ENCODE measurements at places on chromosomes 11 and 22. TPM values are rescaled to one million over a fixed set of nuclear protein-coding genes. Genes with fewer than 3 reads are reported as not detected.

TBC1D10A gene
- 26.9 TPM for total RNA-seq

SLC16A8 gene
- total RNA-seq: 0.50 TPM

C11orf91 gene
- not detected for total RNA-seq

ACTN3 gene
- not detected for total RNA-seq

ADAMTS8 gene
- total RNA-seq: 1.0 TPM

CFAP68 gene
- 12.7 TPM for total RNA-seq

SPI1 gene
- total RNA-seq: not detected

IGLL1 gene
- not detected for total RNA-seq

CD248 gene
- total RNA-seq: 109 TPM

GPR137 gene
- total RNA-seq: 64.8 TPM

SREBF2 gene
- total RNA-seq: 106 TPM

CRYBA4 gene
- not detected for total RNA-seq

CABP4 gene
- not detected for total RNA-seq

KCNJ11 gene
- not detected for total RNA-seq

ZP1 gene
- 0.49 TPM for total RNA-seq

MRGPRX3 gene
- total RNA-seq: not detected

MRGPRE gene
- not detected for total RNA-seq

NLRP10 gene
- 0.70 TPM for total RNA-seq

IGSF22 gene
- not detected for total RNA-seq

PHLDA2 gene
- total RNA-seq: 63.9 TPM

FAM180B gene
- total RNA-seq: not detected

OR10D3 gene
- not detected for total RNA-seq

HEPACAM gene
- total RNA-seq: not detected

PDE2A gene
- not detected for total RNA-seq

IL18BP gene
- total RNA-seq: 9.6 TPM

CAPN5 gene
- 16.7 TPM for total RNA-seq

OOSP1 gene
- not detected for total RNA-seq

DCUN1D5 gene
- total RNA-seq: 37.9 TPM

CYP2R1 gene
- total RNA-seq: 8.4 TPM

HIRA gene
- 30.3 TPM for total RNA-seq

CHKA gene
- 21.0 TPM for total RNA-seq

OR10G7 gene
- not detected for total RNA-seq

KIRREL3 gene
- total RNA-seq: 1.6 TPM

ELMOD1 gene
- total RNA-seq: not detected

CELSR1 gene
- total RNA-seq: 27.9 TPM

C1QTNF5 gene
- 16.2 TPM for total RNA-seq

GLYATL2 gene
- not detected for total RNA-seq

LARGE2 gene
- not detected for total RNA-seq

RIBC2 gene
- 1.1 TPM for total RNA-seq

C11orf86 gene
- not detected for total RNA-seq

MS4A4A gene
- not detected for total RNA-seq

IGSF9B gene
- total RNA-seq: 8.4 TPM

SELENOM gene
- 200 TPM for total RNA-seq

TMEM86A gene
- total RNA-seq: 3.1 TPM

FAT3 gene
- 21.3 TPM for total RNA-seq

MUC6 gene
- total RNA-seq: not detected

KCNA4 gene
- not detected for total RNA-seq

ADAMTS15 gene
- 16.8 TPM for total RNA-seq

MED15 gene
- 110 TPM for total RNA-seq

SLC22A12 gene
- not detected for total RNA-seq

PNPLA5 gene
- total RNA-seq: not detected

GLYATL1B gene
- total RNA-seq: not detected

KRTAP5-1 gene
- total RNA-seq: not detected

HTR3B gene
- not detected for total RNA-seq

TEX54 gene
- 0.65 TPM for total RNA-seq

MOGAT2 gene
- not detected for total RNA-seq

CALCA gene
- total RNA-seq: not detected

OR8A1 gene
- total RNA-seq: 0.07 TPM

TPBGL gene
- total RNA-seq: 0.74 TPM

All from chondrocyte (in vitro differentiated cells).